ENCODE measurements at places on chromosomes 16 and 17. TPM values are rescaled to one million over a fixed set of nuclear protein-coding genes. Genes with fewer than 3 reads are reported as not detected.

The SP6 gene
- 0.66 TPM for total RNA-seq

The DHX58 gene
- 4.0 TPM for total RNA-seq

The SHBG gene
- total RNA-seq, result 0.18 TPM

The CDT1 gene
- total RNA-seq, result 7.5 TPM

The CMTM2 gene
- not detected for total RNA-seq

The NXPH3 gene
- 0.63 TPM for total RNA-seq

The SLC22A31 gene
- total RNA-seq, result not detected

The USP43 gene
- 0.18 TPM for total RNA-seq

The ARHGAP44 gene
- 0.28 TPM for total RNA-seq

The RUNDC3A gene
- total RNA-seq, result 0.54 TPM

The METTL9 gene
- 136 TPM for total RNA-seq

The PABPN1L gene
- total RNA-seq, result not detected

The KRTAP4-5 gene
- total RNA-seq, result not detected

The PYY gene
- total RNA-seq, result not detected

The ENPP7 gene
- total RNA-seq, result not detected
